ENCODE measurements at places on chromosomes 4 and X.

- DNase-seq: no peak
These were observed 359.7 kb downstream of the ADAM29 start for GRCh38 chr4:175277816-175278215.

DNA sequence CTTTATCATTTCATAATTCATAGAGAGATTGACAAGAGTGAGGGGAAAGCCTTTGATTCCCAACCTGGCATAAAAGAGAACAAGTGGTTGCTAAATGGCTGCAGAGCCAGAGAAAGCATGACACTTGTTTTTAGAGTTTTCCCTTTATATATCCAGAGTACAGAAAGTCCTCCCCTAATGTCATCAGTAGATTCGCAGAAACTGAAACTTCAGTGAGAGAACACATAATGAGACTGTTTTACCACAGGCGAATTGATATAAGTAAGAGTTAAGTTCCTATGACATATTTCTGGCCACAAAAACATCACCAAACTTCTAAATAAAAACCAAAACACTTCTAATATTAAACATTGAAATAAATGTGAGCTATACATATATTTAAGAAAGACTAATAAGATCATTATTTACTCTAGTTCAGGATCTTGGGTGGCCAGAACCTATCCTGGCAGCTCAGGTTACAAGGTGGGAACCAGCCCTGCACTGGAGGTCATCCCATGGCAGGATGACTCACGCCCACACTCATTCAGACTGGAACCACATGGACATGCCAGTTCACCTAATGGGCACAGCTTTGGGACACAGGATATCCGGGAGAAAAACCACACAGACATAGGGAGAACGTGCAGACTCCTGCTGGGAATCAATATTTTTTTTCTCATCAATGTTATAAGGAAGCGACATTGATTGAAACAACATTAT is 35.5 kb downstream of the NWD2 start:
- DNase-seq: no peak

DNA sequence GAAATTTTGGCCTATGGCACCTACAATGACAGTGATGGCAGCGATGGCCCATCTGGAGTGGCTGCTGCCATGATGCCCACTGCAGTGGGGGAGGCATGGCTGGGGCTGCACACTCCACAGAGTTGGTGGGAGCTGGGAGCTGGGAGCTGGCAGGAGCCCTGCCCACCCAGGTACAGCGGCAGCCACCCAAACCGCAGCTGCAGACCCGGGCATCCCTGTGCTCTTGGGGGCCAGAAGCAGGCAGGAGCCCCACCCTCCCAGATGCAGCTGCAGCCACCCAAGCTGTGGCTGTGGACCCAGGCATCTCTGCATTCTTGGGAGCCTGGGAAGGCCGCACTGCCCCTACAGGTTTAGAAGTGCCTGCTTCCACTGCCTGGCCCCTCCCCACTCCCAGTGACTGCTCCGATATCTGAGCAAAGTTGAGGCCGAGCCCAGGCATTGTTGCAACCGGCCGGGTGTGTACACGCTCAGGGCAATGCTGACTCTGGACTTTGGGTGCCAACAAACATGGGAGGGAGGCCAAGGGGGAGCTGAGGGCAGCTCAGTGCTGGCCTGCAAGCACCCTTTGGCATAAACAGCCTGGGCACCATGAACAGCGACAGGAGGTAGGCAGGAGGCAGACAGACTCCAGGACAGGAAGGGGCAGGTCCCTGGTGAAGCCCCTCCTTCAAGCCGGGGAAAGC is 82.8 kb downstream of the PPP4R3C start:
- no peak for DNase-seq

DNA sequence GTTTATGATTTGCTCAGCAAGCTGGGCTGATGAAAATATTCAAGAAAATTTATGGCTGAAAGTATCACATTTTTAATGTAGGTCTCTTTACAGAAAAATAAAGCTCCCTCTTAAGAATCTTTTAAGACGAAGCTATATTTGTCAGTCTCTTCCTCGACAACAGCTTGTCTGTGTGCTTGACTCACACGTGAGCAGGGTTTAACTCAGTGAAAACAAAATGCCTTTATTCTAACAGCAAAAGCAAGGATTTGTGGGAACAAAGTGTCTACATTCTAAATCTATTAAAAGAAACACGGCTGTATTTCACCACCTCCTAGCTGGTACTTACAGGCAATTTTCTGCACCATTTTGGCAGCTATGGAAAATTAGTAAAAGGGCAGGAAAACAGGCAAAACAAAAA is 75.5 kb downstream of the NYX start:
- no peak for DNase-seq

GRCh38 chr4:124191329-124191728 is 521.2 kb downstream of the ANKRD50 start:
- no peak for DNase-seq

DNA sequence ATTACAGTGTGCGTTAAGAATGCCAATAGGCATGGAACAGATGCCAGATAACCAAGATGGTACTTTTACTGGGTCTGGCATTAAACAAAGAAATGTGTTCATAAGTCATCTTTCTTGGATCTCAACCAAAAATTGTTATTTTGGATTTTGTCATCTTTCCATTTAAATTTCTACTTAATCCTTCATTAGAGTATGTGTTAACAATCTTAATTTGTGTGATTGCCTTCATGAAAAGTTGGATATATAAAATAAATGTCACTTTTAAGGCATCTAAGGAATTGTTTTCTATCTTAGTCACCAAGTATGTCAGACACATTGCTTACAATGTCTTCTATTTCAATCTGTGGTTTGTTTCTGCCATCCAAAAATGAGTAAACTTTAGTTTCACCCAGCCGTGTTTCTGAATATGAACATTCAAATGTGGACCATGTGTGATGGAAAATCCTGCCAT is 87.5 kb downstream of the PALLD start:
- no peak for DNase-seq

DNA sequence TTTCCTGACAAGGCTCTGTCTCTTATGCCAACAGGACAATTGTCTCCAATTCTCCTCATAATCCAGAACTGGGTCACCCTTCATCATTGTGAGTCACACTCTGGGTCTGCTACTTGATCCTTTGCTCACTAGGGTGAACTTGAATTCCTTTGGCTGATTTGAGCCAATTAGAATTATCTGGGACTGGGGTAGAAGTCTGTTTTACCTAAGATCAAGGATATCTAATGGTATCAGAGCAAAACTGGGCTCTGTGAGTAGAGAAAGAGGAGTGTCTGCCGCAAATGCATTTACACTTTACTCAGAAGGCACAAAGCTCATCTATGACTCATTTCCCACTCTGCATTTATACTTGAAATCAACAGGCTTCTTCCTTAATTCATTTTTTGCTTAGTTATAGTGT is 72.6 kb downstream of the PITX2 start:
- no peak for DNase-seq
